ENCODE measurements at places on chromosomes 4 and X. TPM values are rescaled to one million over a fixed set of nuclear protein-coding genes. Genes with fewer than 3 reads are reported as not detected.
A peak's percentile ranks its signal among the peaks of the same experiment; 100 is the strongest.

IL3RA gene
- not detected for total RNA-seq

DNA sequence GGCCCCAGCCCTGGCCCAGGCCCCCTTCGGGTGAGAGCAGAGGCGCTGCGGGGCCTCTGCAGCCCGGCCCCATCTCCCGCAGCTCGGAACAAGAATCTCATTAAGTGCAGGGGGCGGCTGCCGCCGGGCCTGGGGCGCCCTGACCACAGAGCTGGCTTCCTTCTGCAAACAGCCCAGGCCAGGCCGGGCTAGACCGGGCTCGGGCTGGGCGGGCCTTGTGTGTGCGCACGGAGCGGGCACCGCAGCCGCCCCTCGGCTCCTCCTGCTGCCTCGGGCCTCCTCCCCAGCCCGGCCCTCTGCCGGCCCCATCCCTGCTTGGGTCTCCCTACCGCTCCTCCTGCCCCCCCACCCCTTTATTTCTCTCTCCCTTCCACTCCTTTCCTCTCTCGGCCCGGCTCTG lies 83.3 kb downstream of the EFNB1 start:
- no peak for DNase-seq

DNA sequence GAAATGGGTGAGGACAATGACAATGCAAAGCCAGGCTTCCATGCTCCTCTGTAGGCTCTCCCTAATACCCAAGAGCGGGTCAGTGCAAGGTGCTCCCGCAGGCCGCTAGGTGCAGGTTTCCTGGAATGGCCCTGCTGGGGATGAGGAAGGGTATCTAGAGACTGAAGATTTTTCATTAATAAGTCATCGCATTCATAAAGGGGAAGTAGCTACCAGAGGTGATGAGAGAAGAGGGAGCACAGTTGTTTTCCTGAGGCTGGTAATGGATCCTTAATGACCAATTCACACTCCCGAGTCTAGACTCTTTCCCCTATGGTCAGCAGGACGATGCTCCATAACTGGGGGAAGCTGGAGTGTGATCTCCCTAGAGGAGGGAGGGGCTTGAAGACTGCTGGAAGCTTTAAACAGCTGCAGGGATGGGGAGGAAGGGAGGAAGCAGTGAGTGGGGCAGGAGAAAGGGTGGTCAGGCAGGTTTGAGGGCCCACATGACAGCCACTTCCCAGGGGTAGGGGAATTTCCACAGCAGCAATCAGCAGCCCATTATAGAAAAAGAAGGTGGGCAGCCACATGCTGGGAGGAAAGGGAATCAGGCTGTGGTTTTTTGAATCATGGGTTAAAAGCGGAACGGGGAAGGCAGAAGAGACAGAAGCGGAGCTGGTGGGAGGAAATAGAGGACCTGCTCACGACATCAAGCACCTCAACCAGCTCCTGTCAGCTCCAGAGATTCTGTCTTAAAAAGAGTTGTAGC lies 10.2 kb upstream of the ATP6AP2 start:
- DNase-seq: peak; percentile 7

PALLD gene
- 143 TPM for total RNA-seq

GRCh38 chr4:81589262-81589661 lies 117.6 kb upstream of the RASGEF1B start:
- no peak for DNase-seq

DNA sequence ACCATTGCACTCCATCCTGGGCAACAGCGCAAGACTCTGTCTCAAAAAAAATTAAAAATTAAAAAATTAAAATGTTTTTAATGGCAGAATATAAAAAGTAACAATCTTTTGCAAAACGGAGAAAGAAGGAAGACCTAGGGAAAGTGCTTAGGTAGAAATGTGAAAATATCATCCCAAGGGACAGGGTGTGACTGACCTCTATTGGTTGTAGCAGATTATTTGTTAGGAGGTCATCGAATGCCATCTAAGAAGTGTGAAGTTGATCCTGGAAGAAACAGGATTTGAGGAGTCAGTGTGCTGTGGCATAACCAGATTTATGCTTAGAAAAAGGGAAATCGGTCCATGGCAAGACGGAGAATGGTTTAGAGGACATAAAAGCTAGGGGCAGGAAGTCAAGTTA lies 18.1 kb upstream of the C4orf36 start:
- no peak for DNase-seq

ADH5 gene
- total RNA-seq: 140 TPM

DNA sequence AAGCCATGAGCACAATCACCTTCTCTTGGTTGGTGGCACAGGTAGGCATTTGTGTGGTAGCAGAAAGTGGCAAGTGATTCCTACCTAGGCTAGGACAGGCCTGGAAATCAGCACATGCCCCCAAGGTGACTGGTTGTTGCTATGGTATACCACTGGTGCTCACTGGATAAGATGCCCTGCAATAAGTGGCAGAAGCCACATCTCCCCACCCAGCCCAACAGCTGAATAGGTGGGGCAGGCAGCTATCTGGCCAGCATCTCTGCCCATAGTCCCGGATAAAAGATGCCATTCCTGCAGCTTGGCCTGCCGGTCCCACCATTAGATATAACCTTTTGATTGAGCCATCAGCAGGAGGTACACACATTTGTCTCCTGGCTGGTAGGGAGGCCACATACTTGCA lies 21.1 kb downstream of the AMER1 start:
- no peak for DNase-seq

PNMA3 gene
- total RNA-seq: not detected

DNA sequence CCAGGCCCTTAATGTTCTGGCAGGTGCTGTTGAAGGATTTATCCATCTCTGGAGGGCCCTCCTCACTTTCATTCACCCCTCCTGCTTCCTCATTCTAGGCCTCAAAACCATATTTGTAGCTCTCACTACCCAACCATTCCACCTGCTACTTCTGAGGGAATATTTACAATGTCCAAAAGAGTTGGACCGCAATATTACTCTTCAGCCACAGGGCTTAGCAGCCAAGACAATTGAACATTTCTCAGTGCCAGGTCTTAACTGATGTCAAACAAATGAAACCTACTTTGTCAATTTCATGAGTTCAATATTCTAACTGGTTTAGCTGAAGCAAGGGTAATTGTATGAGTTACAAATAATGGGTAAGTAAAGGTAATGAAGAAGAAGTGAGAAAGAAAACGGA lies 113.2 kb downstream of the ENOX2 start:
- no peak for DNase-seq

DNA sequence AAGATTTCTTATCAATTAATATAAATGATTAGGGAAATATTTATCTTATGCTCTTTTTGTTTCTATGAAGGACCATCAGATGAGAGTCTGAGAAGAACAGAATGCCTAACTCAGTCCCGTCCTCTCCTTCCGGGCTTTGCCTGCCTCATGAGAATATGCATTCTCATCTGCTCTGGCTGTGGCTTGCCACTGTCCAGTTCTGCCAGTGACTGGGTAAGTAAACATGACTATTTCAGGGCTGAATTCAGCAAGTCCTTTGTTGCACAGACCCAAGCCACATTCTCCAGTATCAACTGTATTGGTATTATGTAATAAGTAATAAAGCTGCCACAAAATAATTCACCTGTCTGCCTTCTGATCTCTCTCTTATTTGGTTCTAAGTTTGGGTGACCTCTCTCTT lies 110.7 kb downstream of the WDFY3 start:
- peak; percentile 60 for DNase-seq

DNA sequence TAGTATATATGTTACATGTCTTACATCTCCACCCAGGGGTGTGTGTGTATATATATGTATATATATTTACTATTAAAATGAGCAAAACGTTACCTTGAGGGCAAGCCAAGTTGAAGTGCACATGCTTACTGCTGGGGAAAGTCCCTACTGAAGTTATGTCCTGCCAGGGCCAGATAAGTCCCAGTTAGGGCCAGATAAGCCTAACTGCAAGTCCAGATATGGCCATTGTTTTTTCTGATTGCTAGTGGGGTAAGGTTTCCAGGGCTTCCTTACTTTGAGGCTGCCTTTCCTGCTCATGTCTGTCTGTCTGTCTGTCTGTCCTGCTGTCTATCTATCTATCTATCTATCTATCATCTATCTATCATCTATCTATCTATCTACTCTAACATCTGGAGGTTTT lies 19.3 kb upstream of the ZNF81 start:
- DNase-seq: no peak

DNA sequence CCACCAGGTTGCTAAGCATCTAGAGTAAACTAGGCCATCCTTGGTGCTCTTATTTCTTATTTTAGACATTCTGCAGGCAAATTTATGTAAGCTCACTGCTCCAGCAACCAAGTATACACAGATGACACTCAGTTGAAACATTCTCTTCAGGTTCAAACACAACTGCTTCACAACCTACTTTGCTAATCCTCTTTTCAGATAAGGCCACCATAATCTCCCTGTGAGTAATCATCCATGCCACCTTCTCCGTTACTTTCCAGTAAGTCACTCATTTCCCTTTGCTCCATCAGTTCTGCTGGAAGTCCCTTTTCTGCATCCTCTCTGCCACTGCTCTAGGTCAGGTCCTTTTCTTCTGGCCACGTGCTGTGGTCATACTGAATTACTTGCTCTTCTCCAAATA lies 120.2 kb upstream of the WDFY3 start:
- DNase-seq: no peak

PSAPL1 gene
- not detected for total RNA-seq

DRD5 gene
- not detected for total RNA-seq

RPS6KA6 gene
- total RNA-seq: 2.1 TPM

STEEP1 gene
- 19.1 TPM for total RNA-seq

GRCh38 chrX:12304261-12304660 lies 166.0 kb downstream of the FRMPD4 start:
- DNase-seq: peak; percentile 75

GRCh38 chrX:43065978-43066377 lies 288.0 kb upstream of the PPP1R2C start:
- peak; percentile 0 for DNase-seq

DNA sequence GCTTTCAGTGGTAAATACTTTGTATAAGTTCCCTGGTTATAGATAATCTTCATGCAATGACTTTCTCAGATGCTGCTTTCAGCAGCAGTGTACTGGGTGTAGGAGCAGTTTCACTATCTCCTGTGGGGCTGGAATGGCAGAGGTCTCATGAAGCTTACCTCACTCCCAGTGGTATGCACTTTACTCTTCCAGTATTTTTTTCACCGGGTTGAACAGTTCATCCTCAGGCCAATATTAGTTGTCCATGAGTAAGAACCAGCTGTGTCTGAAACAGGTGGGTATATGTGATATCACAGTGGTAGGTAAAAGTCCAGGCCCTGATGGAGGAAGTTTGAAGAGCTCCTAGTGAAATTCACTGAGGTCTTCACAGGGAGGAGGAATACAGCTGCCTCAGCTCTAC lies 351.5 kb upstream of the EMCN start:
- peak; percentile 17 for DNase-seq

DNA sequence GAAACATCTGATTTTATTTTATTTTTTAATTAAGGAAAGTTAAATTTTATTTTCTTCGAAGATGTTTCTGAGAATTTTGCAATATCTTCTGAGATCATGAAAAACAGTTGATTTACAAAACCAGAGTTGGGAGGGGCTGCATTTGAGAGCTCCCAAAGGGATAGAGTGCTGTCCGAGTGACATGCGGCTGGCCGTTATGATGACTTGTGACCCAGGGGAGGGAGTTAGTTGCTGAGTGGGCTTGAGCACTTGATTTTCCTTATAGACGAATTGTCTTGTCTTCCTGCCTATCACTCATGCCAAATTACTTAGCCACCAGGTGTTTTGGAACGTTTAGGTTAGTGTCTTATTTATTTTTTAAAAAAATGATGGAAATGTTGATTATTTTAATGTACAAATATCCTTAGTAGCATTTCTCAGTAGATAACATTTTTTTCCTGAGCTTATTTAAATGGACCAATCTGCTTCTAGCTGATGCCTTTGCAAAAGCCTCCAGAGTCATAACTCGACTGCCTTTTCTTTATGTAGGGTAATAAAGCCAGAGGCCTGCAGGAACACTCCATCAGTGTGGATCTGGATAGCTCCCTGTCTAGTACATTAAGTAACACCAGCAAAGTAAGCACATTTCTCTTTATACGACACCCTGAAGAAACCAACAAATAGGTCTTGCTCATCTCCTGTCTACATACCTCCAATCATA lies 85.2 kb downstream of the PTTG2 start:
- no peak for DNase-seq

GRCh38 chr4:1045595-1046201 lies 34.3 kb downstream of the FGFRL1 start:
- no peak for DNase-seq

DNA sequence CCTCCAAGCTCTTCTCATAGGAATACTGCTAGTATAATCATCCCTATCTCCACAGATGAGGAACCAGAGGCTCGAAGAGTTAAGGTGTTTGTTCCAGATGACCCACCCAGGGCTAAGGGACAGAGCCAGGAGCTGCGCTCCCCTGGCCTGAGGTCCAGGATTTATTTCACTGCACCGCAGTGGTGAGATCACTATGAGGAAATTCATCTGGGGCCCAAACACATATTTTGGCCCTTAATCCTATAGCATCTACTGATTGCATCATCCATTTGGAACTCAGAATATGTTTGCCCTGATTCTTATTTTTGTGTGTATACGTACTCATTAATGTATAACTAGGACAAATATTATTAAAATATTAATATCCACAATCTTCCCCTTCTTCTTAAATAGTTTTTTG lies 100.1 kb upstream of the RBPJ start:
- DNase-seq: no peak
